ENCODE measurements at places on chromosomes 12 and 14. TPM values are rescaled to one million over a fixed set of nuclear protein-coding genes. Genes with fewer than 3 reads are reported as not detected.

The NINJ2 gene
- polyA plus RNA-seq: 1.3 TPM

The DPPA3 gene
- polyA plus RNA-seq: 0.17 TPM

The PITPNM2 gene
- 6.5 TPM for polyA plus RNA-seq

The STAC3 gene
- 9.2 TPM for polyA plus RNA-seq

The SLC6A12 gene
- 16.7 TPM for polyA plus RNA-seq

The TDRD9 gene
- 7.2 TPM for polyA plus RNA-seq

The ZFHX2 gene
- 9.6 TPM for polyA plus RNA-seq

The TSPAN19 gene
- 0.88 TPM for polyA plus RNA-seq

The SCARB1 gene
- polyA plus RNA-seq: 21.1 TPM

The HHIPL1 gene
- polyA plus RNA-seq: 0.98 TPM

The BCL11B gene
- 2.7 TPM for polyA plus RNA-seq

The ANO6 gene
- polyA plus RNA-seq: 73.3 TPM

The NGB gene
- not detected for polyA plus RNA-seq

The NELL2 gene
- polyA plus RNA-seq: 26.0 TPM

The KRT86 gene
- polyA plus RNA-seq: not detected

The RFX4 gene
- 0.20 TPM for polyA plus RNA-seq

The TPPP2 gene
- polyA plus RNA-seq: 2.7 TPM

The CNTN1 gene
- polyA plus RNA-seq: 35.7 TPM

The RTL1 gene
- polyA plus RNA-seq: 0.10 TPM

The PRH2 gene
- polyA plus RNA-seq: 0.50 TPM

The TAS2R50 gene
- 0.18 TPM for polyA plus RNA-seq

The ANKRD9 gene
- 3.8 TPM for polyA plus RNA-seq

The DIO2 gene
- polyA plus RNA-seq: 0.45 TPM

The MGAT4C gene
- polyA plus RNA-seq: 0.81 TPM

The CCDC177 gene
- 0.05 TPM for polyA plus RNA-seq

The LRP1-AS gene
- not detected for polyA plus RNA-seq

The TCL1A gene
- polyA plus RNA-seq: 0.68 TPM

The C12orf56 gene
- polyA plus RNA-seq: 2.2 TPM

The HCAR3 gene
- 0.30 TPM for polyA plus RNA-seq

The TAS2R8 gene
- polyA plus RNA-seq: not detected
